ENCODE measurements at places on chromosomes 6 and 20.

DNA sequence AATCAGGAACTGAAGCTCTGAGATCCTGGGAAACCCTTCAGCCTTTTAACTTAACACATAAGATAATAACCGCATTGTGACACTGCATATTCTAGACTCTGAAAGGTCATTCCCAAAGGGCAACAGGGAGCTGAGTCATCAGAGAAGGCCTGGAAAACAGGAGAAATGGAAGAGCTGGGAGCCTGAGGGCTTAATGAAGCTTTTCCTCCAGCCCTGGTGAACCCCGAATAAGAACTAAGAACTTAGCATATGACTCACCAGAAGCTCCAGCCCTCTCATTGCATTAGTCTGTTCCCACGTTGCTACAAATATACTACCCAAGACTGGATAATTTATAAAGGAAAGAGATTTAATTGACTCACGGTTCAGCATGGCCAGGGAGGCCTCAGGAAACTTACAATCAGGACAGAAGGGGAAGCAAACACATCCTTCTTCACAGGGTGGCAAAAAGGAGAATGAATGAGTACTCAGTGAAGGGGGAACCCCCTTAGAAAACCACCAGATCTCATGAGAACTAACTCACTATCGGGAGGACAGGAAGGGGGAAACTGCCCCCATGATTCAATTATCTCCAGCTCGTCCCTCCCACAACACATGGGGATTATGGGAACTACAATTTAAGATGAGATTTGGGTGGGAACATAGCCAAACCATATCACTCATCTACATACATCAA lies 648.5 kb downstream of the TFAP2A start:
- DNase-seq: peak; percentile 27

DNA sequence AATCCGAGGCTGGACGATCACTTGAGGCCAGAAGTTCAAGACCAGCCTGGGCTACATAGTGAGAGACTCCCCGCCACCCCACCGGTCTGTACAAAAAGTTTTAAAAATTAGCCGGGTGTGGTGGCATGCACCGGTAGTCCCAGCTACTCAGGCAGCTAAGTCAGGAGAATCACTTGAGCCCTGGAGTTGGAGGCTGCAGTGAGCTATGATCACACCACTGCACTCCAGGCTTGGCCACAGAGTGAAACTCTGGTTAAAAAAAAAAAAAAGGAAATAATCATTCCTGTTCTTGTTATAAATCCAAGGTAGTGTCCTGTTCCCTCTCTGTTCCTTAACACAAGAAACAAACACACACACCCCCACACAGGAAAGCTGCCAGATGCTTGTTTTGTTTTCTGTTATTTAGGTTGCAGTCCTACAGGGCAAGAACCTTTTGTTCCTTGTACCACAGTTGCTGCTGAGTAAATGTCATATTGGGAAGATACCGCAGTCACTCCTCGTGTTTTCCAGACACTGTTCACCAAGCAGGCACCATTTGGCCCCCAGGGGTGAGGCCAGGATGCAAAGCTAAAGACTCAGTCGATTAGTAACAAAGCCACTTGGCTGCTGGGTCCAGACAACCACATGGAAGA lies 28.9 kb downstream of the ASIP start:
- no peak for DNase-seq

- no peak for DNase-seq
Measured at GRCh38 chr6:97067045-97067444, 142.5 kb downstream of the KLHL32 start.

DNA sequence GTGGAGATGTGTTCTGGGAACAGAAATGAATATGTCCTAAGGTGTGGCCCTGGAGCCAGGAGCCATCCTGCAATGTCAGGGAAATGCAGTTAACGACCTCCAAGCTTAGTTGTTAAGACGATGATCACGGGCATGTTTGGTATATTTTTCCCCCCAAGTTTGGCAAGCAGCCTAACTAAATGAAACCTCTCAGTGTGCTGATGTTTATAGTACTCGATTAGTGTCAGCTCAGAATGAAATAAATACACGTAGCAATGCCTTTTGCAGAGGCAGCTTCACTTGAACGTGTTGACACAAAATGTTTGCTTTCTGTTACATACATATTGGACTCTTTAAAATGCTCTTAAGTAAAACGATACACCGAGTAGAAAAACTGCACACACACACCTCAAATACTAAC lies 76.2 kb upstream of the OLIG3 start:
- no peak for DNase-seq

- DNase-seq: peak; percentile 78
Measured at GRCh38 chr6:151071295-151071694, 168.5 kb upstream of the AKAP12 start.

DNA sequence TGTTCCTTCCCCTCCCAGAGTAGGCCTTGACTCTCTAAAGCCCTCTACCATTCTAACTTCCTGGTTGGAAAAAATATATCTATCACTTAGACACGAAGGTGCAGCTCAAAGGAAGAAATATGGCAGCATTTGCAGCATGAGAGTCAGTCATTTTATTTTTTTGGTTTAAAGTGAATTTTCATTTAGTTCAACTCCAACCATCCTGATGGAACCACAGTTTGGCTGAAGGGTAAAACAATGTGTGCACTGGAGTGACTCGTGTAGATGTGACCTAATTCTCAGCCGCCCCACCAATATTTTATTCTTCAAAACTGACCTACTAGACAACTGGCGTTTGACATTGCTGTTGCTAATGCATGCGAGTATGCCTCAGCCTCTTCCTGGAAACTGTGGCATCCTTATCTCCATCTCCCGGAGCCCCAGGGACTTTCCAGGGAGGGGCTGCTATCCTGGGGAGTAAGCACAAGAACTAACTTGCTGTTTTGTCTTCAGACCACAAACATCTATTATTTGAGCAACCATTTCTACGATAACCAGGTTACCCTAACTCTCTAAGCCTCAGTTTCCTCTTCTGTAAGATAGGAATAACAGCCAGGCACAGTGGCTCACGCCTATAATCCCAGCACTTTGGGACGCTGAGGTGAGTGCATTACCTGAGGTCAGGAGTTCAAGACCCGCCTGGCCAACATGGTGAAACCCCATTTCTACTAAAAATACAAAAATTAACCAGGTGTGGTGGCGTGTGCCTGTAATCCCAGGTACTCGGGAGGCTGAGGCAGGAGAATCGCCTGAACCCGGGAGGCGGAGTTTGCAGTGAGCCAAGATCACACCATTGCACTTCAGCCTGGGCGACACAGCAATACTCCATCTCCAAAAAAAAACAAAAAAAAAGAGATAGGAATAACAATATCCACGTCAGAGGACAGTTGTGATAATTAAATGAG lies 148.7 kb upstream of the JARID2 start:
- DNase-seq: no peak

- no peak for DNase-seq
Measured at GRCh38 chr6:91626911-91627310, 1040.0 kb upstream of the MAP3K7 start.

- DNase-seq: no peak
Measured at GRCh38 chr20:57559289-57559634, 1.6 kb upstream of the PCK1 start.

GRCh38 chr6:5302995-5303622 lies 41.8 kb downstream of the FARS2 start:
- no peak for DNase-seq

GRCh38 chr20:25327521-25328235 lies 63.0 kb downstream of the ABHD12 start:
- no peak for DNase-seq

DNA sequence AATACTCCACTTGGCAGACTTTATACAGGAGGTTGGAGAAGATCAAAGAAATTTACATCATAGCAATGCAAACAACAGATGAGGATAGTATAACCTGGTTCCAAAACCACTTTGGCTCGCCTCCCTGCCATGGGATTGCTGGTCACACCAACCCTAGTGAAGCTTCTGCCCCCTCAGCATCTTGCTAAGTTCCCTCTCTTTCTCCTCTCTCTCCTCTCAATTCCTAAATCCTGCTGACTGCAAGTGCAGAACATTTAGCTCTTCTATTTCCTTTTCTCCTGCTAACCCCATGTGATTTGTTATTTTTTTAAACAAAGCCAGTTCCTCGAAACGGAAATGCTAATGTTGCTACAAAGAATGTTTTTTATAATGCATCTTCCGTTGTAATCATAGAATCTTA lies 50.3 kb upstream of the LY86 start:
- DNase-seq: no peak

GRCh38 chr20:55882910-55883309 lies 122.4 kb downstream of the CBLN4 start:
- DNase-seq: no peak

- peak; percentile 74 for DNase-seq
Measured at GRCh38 chr20:45373353-45374100, 4.6 kb downstream of the TP53TG5 start.

DNA sequence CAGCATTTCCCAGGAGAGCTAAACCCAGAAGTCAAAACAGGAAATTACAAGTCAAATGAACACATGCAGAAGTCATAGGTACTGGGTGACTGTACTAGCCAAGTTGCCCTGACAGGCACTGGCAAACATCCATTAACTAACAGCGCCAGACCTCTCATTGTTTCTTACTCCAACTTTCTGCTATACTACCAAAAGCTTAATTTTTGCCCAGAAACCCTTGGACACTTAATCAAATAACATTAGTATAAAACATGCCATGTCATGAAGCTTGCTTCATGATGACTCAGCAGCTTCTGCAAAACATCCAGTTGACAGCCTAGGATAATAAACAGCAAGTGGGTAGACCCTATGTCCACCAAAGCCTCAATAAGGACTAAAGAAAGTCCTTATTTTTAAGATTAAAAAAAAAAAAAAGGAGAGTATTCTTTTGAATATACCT lies 3.5 kb downstream of the NUP153 start:
- DNase-seq: peak; percentile 84

DNA sequence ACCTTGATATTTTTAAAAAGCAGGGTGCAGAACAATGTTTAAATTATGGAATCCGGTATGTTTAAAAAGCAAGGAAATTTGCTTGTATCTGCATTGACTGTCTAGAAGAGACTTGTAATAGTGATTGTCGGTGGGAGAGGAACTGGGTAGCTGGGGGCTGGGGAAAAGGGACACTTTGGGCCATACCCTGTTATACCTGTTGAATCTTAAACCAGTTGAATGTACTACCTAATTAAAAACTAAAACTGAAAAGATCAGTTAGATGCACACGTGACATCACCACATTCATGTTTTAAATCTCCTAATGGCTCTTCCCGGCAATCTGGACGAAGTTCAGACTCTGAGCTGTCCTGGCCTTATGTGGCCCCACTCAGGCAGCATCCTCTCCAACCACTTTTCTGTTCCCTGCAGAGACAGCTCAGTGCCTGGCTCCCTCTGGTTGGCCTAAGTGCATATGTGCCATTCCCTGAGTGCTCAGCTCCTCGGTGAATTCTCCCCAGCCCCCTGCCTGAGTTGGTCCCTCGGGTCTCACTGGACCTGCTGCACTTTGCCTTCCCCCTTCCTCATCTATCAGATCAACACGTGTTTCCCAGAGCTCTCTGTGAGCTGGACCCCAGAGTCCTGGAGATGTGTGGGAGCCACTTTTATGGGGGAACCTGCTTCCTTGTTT lies 36.3 kb downstream of the SLC52A3 start:
- DNase-seq: no peak

GRCh38 chr20:61768571-61769285 lies 297.0 kb downstream of the TAF4 start:
- DNase-seq: no peak

GRCh38 chr6:149651056-149651455 lies 2.5 kb upstream of the KATNA1 start:
- no peak for DNase-seq

- no peak for DNase-seq
Measured at GRCh38 chr6:35018182-35018519, 123.0 kb downstream of the TCP11 start.

- no peak for DNase-seq
Measured at GRCh38 chr20:888057-888456, 28.1 kb downstream of the ANGPT4 start.

- DNase-seq: no peak
Measured at GRCh38 chr20:33923740-33924139, 70.0 kb upstream of the RALY start.

DNA sequence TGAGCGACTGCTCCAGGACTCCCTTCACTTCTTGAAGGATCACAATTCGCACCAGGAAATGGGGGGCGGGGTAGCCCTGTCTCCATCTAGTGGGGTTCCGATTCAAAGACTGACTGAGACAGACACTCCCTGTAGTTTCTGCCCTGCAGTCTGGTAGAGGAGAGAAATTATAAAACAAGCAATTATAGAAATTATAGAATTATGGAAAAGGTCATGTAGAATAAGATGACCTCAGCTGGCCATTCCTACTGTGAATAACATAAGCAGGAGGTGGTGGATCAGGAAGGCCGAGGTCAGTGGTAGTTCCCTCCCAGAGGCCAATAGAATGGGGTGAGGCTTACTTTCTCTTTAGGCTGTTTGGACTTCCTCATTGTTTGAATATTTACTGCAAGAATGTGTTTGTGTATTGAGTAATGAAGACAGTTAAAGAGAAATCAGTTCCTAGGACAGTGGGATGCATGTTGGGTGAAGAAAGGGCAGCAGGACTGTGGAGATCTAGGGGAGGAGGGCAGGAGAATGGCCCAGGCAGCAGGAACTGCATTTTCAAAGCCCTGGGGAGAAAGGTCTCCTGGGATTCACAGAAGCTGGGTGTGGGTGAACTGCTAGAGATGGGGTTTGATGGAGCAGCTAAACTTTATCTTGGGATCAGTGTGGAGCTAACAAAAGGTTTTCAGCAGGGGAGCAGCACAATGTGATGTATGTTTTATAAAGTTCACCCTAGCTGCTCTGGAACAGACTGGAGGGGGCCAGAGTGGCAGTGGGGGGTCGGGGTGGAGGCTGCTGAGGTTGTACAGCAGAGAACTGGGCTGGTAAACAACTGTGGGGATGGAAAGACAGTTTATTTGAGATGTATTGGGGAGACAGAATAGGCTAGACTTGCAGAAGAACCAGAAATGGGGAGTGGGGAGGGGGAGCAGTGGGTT lies 2.1 kb downstream of the ZNF341 start:
- DNase-seq: peak; percentile 79

GRCh38 chr20:4998160-4998651 lies 3.1 kb downstream of the SLC23A2 start:
- no peak for DNase-seq

DNA sequence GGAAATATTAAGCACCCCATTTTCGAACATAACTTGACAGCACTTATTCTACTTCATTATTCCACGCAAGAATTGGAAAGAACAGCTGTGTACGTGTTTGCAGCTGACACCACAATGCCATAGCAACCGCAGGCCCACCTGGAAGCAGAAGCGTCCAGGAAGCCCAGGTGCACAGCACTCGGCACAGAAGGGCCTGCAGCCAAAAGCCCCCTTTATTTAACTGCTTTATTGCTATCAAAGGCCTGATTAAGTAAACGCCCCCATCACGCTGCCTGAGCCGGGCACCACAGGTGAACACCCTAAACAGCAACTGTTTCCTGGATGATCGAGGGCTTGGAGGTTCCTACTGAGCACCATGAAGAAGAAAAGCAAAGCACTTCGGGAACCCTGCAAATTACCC lies 6.3 kb downstream of the TAF4 start:
- DNase-seq: no peak

DNA sequence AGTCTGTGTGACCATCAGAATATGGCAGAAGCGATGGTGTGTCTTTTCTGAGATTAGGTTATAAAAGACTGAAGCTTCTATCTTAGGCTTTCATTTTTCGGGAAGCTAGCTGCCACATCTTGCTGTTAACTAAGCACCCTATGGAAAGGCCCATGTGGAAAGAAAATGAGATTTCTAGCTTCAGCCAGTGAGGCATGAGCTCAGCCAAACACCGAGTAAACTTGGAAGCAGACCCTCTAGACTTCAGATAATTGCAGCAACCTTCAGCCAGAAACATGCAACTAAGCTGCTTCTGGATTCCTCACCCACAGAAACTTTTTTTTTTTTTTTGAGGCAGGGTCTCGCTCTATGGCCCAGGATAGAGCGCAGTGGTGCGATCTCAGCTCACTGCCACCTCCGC lies 20.6 kb downstream of the LOC128125822 start:
- DNase-seq: no peak

Data from fibroblast of skin of right quadriceps (primary cell).